ENCODE measurements at places on chromosomes 12 and 14.

GRCh38 chr12:18468246-18469075 lies 207.1 kb downstream of the PIK3C2G start:
- no peak for DNase-seq

- DNase-seq: no peak
These were observed 428.1 kb downstream of the ZFP36L1 start for GRCh38 chr14:68364792-68365192.

GRCh38 chr12:128794661-128795529 lies 28.9 kb downstream of the SLC15A4 start:
- no peak for DNase-seq

DNA sequence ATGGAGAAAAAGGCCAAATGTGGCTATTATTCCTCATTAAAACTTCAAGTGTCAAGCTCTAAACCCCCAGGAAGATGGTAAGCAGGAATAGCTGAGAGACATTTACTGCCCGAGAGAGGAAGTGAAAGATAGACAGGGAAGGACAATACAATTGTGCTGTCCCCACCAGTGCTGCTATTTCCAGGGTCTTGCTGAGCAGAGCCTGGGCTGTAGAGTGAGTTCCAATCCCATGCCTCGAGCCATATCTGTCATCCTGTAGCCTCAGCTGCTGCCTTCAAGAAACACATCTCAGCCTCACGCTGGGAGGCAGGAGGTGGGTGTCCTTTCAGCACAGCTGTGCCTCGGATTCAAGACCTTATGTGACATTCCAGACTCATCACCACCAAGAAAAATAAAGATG lies 114.0 kb downstream of the RPAP3 start:
- DNase-seq: no peak

- DNase-seq: no peak
These were observed 266.6 kb downstream of the ADGRD1 start for GRCh38 chr12:131220331-131220685.

DNA sequence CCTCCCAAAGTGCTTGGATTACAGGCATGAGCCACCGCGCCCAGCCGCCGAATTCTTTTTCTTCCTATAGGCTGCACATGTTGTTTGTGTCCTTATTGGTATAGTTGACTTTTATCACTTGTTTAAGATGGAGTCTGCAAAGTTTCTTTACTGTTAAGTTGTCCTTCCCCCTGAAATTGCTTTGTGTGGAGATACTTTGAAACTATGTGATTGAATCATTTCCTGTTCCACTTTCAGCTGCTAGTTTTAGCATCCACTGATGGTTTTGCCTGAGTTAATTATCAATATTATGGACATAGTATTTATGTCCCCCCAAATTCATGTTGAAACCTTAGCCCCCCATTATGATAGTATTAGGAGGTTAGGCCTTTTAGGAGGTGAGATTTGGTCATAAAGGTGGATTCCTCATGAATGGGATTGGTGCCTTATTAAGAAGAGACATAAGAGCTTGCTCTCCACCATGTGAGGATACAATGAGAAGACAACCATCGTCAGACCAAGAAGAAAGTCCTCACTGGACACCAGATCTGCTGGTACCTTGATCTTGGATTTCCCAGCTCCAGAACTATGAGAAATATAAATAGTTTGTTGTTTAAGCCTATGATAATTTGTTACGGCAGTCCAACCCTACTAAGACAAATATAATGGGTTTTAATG lies 34.9 kb downstream of the PPHLN1 start:
- no peak for DNase-seq

- no peak for DNase-seq
These were observed 30.5 kb downstream of the DPF3 start for GRCh38 chr14:72863216-72864006.

- DNase-seq: no peak
These were observed 10.7 kb downstream of the STAC3 start for GRCh38 chr12:57240066-57240921.

GRCh38 chr14:30527196-30527595 lies 31.8 kb upstream of the G2E3 start:
- DNase-seq: no peak

- no peak for DNase-seq
These were observed 47.9 kb downstream of the ST8SIA1 start for GRCh38 chr12:22286569-22286968.

DNA sequence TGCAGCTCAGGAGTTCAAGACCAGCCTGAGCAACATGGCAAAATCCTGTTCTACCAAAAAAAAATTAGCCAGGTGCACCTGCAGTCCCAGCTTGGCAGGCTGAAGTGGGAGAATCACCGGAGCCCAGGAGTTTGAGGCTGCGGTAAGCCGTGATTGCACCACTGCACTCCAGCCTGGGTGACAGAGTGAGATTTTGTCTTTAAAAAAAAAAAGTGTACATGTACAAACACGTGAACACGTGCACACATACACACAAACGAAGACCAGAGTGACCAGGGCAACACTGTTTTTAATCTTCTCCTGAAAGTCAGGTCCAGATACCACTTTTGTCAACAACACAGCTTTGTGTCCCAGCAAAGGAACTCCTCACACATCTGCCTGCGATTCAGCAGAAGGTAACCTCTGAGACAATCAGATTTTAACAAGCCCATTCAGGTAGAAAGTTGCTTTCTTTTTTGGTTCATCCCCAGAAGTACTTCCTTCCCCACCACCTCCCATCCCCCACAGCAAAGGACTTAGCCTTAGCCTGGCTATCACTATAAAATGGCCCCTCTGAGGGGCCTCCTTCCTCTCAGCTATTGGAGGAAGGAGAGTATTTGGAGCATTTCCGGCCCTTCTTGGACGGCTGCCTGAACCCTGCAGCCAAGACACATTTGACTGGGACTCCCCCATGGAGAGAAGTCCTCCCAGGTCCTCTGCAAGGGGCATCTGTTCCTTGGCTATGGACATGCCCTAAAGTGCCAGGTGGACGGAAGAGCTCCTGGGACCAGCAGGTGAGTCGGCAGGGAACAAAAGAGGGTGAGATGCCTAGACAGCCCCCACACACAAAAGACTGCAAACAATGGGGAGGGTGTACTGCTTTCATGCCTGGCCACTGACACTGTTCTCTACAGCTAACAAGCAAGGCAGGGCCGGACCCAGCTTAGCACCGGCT lies 9.8 kb downstream of the CTDSP2 start:
- DNase-seq: no peak

- no peak for DNase-seq
These were observed 30.0 kb downstream of the PELI2 start for GRCh38 chr14:56147986-56148901.

DNA sequence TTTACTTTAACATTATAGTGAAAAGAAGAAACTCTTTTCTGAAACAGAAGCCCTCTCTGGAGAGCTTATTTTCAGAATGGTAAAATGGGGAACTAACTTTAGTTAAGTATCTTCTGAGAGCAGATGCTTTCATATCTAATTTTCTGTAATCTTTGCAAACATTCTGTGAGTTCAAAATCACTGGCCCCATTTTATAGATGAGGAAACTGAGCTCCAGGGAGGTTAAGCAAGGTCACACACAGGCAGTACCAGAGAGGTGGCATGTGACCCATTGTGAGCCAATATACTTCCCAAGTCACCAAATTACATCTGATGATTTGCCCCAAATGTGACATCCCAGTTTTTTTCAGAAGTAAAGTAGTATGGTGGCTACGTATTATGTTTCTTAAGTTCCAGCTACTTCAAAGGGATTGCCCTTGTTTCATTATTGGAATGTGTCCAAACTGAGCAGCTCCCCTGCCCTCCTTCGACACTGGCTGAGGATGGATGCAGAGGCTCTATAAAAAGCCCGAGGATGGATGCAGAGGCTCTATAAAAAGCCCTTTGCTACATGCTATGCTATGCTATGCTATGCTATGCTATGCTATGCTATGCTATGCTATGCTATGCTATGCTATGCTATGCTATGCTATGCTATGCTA lies 36.2 kb upstream of the NUDT4 start:
- DNase-seq: no peak

GRCh38 chr12:121958541-121959240 lies 40.3 kb downstream of the CFAP251 start:
- DNase-seq: no peak

- no peak for DNase-seq
These were observed 614.1 kb downstream of the SLC16A7 start for GRCh38 chr12:60209933-60210332.

DNA sequence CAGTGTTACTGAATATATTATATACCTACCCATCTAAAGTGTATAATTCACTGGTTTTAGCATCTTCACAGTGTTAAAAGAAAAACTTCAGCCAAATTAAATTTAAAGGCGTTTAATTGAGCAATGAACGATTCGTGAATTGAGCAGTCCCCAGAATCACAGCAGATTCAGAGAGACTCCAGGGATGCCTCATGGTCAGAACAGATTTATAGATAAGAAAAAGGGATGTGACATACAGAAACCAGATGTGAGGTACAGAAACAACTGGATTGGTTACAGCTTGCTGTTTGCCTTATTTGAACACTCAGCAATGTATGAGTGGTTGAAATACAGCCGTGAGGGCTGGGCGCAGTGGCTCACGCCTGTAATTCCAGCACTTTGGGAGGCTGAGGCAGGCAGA lies 84.6 kb downstream of the WNK1 start:
- no peak for DNase-seq

GRCh38 chr14:47730296-47730695 lies 54.9 kb upstream of the MDGA2 start:
- DNase-seq: no peak

DNA sequence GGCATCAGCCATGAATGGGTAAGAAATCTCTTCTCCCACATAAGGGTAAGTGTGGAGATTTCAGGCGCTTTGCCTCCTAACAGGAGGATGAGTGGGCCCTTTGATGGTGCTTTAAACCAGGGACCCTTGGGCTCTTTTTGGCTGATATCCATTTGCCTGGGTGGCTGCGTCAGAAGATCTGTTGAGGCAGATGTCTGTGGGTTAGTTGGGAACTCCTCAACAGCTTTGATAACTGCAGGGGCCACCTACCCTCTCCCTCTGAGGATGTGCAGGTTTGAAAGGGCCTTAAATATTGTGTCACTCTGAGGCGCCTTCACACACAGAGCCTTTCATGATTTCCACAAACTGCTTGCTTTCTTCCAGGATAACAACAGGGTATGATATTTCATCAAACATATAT lies 210.7 kb downstream of the PPM1H start:
- no peak for DNase-seq

- no peak for DNase-seq
These were observed 59.7 kb downstream of the MGAT4C start for GRCh38 chr12:86196465-86196864.

- DNase-seq: no peak
These were observed 10.2 kb downstream of the DDX47 start for GRCh38 chr12:12823300-12823699.

DNA sequence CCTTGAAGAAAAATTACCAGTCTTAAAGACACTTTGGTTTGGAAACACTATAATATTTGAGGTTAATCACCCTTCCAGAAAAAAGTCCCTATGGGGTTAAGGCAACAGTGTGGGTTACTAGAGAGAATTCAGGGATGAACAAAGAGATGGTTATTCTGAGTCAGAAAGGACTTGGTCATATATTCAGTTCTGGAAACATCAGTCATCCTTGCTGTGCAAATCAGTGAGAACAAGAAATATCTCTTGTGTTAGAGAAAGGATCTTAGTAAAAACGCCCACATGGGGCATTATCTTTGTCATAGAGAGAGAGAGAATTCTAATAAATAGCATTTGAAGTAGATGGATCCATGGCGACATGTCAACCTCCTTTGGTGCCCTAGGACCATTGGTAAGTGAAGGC lies 59.4 kb upstream of the E2F7 start:
- DNase-seq: no peak

DNA sequence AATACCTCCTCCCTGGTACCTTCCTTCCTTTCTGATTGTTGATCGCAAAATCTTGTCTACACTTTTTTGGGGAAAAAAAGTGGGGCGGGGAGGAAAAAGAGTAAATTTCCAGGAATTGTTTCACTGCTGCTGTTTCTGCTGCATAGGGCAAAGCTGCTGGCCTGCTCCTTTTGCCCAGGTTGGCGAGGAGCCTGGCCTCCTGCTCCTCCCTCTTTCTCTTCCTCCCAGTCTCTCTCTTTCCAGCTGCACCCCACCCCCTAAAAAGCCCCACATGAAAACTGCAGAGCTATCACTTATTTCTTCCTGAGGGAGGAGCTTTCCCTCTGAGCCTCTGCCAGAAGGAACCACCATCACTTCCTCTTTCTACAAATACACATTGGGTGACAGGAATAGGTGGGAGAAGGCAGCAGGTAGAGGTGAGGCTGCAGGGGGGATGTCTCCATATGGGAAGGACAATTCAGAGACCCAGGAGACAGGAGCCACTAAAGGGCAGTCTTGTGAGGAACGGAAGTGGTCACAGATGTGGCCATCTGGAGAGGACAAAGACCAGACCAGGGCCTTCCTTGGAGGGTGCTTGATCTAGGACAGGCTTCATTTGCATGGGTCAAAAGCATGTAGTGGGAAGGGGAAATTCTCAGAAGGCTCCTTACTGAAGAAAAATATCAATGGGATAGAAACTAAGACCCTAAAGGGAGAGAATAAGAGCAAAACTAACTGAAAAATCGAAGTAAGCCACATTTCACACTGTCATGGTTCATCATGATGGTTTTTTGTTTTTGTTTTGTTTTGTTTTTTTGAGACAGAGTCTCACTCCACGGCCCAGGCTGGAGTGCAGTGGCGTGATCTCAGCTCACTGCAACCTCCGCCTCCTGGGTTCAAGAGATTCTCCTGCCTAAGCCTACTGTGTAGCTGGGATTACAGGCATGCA lies 14.8 kb downstream of the ZBTB39 start:
- DNase-seq: no peak

DNA sequence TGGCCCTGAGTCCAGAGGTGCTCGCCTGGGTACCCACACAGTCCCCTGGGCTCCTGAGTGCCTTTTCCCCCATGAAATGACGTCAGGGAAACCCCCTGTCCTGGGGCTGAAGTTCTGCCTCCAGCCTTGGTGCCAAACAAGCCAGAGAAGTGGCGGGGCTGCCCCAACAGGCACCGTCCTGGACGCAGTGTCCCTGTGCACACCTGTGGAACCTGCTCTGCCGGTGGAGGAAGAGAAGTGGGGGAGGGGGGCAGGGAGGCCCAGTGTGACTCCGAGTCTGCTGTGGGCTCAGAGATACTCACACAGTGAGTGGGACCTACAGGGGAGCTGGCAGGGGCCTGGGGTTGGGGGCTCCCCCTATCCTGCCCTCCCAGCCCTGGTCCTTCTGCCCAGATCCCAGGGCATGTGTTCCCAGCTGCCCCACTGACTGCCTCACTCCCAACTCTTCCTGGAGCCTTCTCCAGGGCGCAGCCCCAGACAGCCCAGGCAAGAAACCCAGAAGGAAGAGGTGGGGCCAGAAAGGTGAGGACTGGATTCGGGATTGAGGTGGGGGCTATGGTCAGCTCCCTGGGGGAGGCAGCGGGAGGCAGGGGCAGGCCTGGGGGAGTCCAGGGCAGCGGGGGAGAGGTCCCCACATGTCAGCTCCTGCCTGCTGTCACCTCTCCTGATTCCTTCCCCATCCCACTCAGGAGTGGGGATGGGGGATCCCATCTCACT lies 24.7 kb downstream of the CCDC85C start:
- DNase-seq: no peak

- no peak for DNase-seq
These were observed 306.3 kb downstream of the ATP23 start for GRCh38 chr12:58247633-58248032.

DNA sequence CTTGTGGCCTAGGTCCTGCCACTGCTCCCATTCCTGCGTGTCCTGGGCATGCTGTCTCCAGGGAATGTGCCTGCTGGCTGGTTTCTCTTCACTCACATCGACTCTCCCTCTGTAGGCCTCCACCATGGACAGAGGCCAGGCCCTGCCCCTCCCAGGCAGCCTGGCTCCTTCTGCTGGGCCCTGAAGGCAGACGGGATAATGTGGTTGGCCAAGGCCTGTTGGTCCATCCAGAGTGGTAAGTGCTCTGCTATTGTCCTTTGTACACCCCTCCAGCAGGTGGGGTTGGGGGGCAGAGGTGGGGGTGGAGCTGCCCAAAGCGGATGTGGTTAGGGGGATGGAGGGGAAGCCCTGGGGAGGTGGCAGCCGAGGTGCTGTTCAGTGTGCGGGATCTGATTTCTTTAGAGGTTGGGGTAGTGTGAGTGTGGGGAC lies 9.5 kb upstream of the NR4A1 start:
- DNase-seq: no peak

Measured in NCI-H1436 treated with DMSO at 0.1 percent for 48 hours (cell line).